Cerebellar cortex (tissue), 1 donor: ENCODE measurements at places on chromosomes 2 and 18.

DNA sequence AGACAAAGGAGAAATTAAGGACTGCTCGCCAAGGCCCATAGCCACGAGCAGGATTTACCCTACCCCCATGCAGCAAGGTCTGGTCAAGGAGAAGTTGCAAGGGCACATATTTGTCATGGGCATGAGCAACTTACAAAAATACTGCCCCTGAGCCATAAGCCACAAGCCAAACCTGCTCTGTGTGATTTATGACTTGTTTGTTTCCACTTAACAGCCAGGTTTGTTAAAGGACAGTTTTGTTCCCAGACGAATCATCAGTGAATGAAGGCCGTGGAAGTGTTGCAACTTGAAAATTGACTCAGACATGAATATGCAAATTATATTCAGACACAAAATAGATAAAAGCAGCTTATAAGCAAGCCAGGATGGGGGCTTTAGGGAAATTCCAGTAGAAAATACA, 31.3 kb upstream of the EVA1A start:
- DNase-seq: no peak

- no peak for DNase-seq
These were observed 77.3 kb upstream of the LAPTM4A start for GRCh38 chr2:20128506-20129330.

DNA sequence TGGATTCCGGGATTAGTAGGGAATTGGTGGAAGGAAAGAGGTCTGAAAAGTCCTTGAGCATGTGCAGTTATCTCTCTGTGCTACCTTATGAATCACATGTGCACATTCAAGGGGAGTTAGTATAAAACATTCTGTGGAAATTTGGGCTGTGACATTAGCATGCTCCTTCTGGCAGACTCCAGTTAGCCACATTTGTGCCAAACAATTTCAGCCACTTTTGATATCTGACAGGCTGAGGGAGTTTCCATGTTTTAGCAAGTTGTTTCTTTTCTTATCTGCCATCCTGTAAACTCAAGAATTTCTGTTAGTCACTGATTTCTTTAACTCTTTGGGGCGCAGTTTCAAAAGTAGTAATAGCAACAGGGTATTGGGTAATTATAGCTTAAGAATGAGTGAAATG, 28.3 kb upstream of the GYPC start:
- DNase-seq: no peak

- DNase-seq: no peak
These were observed 48.9 kb upstream of the SPATS2L start for GRCh38 chr2:200257570-200257969.

- DNase-seq: no peak
These were observed 386.1 kb downstream of the ARHGAP15 start for GRCh38 chr2:143515318-143515717.

DNA sequence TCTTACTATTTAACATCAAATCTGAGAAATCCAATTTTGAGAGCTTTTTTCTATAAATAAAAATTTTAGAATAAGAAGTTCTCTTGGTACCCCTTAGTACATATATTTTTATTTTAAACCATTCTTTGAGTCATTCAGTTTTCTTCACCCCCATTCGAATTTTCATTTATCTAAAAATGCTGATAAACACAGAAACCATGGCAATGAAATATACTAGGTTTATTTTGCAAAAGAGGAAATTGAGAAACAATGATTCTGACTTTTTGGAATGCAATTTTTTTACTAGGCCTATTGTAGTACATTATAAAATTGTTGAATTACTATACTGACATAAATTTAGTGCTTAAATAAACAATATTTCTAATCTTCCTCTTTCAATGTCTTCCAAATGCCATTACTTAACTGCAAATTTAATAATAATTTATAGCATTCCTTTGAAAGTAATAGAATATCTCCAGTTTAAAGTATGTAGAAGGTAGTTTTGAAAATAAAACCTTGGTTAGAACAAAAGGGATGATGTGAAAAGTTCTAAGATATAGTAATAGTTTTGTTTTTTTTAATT, 46.3 kb downstream of the TANK start:
- no peak for DNase-seq

DNA sequence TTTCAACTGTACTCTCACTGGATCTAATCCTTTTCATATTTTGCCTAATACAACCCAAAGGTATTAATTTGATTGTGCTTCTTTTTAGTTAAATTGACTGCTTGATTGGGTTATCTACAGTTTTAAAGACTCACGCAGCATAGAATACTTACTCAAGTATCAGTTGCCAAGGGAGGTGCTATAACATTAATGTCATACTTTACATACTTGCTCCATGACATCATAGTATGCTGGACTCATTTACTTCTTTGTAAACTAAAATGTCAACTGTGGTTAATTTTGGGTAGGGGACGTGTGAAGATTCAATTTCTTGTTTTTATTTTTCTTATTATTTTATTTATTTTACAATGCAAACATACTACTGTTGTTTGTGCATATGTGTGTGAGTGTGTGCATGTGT, 716.2 kb upstream of the VRK2 start:
- DNase-seq: no peak
